ENCODE measurements at places on chromosomes 4 and X.

DNA sequence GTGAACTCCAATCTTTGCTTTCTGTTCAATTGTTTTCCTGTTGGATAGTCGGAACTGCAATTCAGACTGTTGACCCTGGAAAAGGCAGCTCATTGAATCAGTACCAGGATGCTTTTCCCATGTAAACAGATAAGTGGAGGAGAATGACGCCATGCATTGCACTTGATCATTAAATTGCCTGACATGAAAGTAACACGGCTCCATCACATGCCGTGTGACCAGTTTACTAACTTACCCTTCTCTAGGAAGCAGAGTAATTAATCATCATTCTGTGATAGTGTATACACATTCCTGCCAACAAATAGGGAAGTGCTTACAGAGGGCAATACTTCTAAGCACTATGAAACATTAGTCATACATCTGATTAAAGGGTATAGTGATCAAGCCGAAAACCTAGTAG is 101.4 kb downstream of the PPARGC1A start:
- no peak for DNase-seq

- DNase-seq: no peak
These were observed 10.0 kb downstream of the TMEM164 start for GRCh38 chrX:110012818-110013485.

GRCh38 chrX:153794018-153794896 is at the start of the genes IDH3G and SSR4:
TSS of gene IDH3G (minus strand) at chrX:153794375. CDS start at chrX:153794326, 49 bp downstream.
TSS of gene SSR4 (plus strand) at chrX:153794668. CDS start at chrX:153794688, 20 bp downstream.
- peak; percentile 98 for DNase-seq

DNA sequence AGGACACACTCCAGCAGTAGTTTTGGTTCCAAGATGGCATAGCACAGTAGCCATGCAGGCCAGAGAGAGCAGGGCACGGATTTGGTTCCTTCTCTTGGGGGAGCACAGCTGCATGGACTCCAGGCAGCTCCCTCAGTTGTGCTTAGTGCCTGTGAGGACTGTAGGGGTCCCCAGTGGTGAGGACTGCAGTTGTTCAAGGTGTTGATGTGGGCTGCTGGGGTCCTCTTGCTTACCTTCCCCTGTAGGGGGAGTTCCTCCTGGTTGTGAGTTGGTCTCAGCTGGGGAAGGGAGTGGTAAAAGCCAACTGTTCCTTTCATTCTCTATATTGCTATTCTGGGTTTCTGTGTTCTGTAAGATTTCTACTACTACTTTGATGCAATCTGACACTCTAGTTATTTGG is 606.5 kb downstream of the MAGEB5 start:
- no peak for DNase-seq

DNA sequence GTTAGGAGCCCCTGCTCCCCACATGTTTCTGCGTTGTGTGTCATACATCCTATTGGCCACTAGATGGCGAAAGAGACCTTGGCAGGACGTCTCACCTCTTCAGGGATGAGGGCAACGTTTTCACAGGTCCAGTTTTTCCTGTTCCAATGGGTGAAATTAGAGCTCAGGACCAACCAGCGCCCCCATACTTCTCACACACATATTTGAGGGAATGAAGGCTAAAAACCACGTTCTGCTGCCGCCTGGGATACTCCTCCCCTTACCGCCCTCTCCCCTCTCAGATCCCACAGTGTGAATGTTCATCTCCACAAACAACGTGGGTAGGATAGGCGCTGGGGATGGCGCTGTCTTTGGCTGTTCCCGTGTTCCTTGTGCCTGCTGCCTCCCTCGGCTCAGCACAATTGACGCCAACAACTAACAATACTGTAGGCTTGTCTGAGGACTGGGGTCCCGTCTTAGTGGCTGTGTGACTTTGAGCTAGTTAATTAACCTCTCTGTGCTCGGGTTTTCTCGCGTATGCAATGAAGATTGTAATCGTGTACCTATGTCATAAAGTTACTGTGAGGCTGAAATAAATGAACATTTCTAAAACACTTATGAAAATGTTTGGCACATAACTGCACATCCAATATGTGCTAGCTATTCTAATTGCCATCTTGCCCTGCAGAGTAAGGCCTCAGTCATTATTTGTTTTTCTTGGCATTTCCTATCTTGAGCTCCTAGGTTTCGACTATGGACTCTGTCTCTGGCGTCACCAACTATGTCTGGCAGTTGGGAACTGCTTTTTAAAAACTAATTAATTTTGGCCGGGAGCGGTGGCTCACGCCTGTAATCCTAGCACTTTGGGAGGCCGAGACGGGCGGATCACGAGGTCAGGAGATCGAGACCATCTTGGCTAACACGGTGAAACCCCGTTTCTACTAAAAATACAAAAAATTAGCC is 181.3 kb upstream of the STK26 start:
- no peak for DNase-seq

GRCh38 chr4:95409127-95409526 is 139.6 kb downstream of the UNC5C start:
- no peak for DNase-seq

- DNase-seq: no peak
These were observed 63.0 kb upstream of the ZXDB start for GRCh38 chrX:57528670-57529255.

- peak; percentile 83 for DNase-seq
These were observed at the start of gene EFHC2 for GRCh38 chrX:44343412-44344141. TSS of gene EFHC2 (minus strand) at chrX:44343672. CDS start at chrX:44343588, 84 bp downstream.

GRCh38 chr4:76981644-76982043 is 32.1 kb downstream of the SEPTIN11 start:
- DNase-seq: no peak

GRCh38 chr4:116636917-116637316 is 448.5 kb downstream of the TRAM1L1 start:
- DNase-seq: no peak

- DNase-seq: no peak
These were observed 389 bp upstream of the CCSER1 start for GRCh38 chr4:90126805-90127204.

DNA sequence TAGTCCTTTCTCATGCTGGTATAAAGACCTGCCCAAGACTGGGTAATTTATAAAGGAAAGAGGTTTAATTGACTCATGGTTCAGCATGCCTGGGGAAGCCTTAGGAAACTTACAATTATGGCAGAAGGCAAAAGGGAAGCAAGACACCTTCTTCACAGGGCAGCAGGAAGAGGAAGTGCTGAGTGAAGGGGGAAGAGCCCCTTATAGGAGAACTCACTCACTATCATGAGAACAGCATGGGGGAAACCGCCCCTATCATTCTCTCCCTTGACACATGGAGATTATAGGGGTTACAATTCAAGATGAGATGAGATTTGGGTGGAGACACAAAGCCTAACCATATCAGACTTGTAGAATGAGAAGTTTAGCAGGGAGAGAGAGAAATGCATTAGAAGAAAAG is 373.3 kb upstream of the DIAPH2 start:
- no peak for DNase-seq

DNA sequence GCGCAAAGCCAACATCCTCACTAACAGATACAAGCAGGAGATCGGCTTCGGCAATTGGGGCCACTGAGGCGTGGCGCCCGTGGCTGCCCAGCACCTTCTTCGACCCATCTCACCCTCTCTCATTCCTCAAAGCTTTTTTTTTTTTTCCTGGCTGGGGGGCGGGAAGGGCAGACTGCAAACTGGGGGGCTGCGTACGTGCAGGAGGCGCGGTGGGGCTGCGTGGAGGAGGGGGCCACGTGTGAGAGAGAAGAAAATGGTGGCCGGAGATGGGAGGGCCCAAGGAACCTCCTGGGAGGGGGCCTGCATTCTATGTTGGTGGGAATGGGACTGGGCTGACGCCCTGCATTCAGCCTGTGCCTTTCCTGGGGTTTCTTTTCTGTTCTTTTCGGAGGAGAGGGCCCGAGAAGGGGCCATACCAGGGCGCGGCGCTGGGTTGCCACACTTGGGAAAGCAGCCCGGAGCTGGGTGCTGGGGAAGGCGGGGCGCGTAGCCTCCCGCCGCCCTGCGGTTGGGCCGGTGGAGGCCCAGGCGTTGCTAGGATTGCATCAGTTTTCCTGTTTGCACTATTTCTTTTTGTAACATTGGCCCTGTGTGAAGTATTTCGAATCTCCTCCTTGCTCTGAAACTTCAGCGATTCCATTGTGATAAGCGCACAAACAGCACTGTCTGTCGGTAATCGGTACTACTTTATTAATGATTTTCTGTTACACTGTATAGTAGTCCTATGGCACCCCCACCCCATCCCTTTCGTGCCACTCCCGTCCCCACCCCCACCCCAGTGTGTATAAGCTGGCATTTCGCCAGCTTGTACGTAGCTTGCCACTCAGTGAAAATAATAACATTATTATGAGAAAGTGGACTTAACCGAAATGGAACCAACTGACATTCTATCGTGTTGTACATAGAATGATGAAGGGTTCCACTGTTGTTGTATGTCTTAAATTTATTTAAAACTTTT is 4.5 kb downstream of the MID1IP1 start:
- peak; percentile 91 for DNase-seq
